ENCODE measurements at places on chromosomes 1 and 21.

GRCh38 chr1:228315945-228316588, 90.6 kb downstream of the TRIM11 start:
- no peak for DNase-seq

- no peak for DNase-seq
These were observed 458.1 kb downstream of the DISC1 start for GRCh38 chr1:232084584-232085223.

GRCh38 chr1:108533351-108534083, 26.4 kb upstream of the EEIG2 start:
- no peak for DNase-seq

DNA sequence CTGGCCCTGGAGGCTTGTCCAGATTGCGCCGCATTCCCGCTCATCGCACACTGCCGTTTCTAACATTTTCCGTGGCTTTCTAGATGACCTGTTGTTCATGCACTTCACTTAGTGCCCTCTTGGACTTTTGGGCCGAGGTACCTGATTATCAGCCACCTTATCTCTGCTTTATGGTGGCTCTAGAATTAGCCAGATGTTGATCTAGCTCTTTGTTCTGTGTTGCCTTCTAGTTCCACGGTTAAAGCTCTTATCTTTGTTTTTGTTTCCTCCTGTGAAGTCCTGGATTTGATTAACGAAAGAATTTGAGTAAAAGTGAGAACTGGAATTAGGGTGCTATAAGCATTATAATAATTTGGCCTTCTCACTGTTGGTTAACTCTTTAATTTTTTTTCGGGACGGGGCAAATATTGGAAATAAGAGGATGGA, 945 bp downstream of the RNPEP start:
- DNase-seq = no peak

DNA sequence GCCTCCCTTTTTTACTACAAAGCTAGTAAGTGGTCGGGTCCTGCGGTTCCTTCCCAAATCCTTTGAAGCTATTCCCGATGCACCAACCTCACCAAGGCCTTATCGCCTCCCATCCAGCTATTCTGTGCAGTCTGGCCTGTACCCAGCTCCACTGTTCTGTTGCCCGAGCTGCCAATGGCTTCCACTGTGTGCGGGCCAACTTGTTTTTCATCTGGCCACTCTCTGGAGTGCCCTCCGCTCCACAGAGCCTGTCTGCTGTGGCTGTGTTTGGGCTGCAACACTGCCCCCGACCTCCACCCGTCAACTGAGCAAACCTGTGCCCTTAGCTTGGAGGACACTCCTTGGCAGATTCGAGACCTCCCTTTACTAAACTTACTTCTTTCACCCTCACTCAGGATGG, 125.0 kb downstream of the KIAA0319L start:
- no peak for DNase-seq

DNA sequence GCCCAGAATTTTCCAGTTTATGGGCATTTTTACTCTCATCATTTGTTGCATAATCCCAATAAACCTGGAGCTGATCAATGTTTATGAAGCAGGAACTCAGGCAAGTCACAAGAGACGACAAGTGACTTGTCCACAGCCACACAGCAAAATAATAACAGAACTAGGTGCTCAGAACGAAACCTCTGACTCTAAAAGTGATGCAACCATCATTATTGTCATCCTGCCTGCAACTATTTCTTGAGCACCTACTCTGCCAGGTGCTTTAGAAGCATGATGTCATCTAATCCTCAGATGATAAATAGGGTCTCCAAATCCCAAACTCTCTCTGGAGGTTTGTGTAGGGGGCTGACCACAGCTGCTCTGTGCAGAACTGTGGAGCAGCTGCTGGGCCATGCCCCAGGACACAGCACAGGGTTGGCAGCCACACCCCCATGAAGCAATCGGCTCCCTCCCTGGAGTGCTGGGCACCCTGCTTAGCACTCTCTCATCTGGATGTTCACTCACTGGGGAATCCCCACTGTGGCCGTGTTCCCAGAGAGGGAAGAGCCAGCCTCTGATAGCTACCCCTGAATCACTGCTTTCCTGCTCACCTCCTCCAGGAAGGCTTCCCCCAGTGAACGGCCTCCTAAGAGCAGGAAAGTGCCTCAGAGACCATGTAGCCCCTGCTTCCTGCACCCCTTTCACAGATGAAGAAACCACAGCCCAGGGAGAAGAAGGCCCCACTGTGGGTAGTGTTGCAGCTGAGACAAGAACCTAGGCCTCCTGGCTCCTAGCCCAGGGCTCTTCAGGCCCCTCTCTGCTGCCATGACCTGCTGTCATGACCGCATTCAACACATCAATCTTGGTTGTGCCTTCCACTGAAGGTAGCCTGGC, 2.1 kb downstream of the TTC22 start:
- no peak for DNase-seq

GRCh38 chr1:209835782-209836298, 8.1 kb downstream of the UTP25 start:
- no peak for DNase-seq
